ENCODE measurements at places on chromosomes 12 and 14.

DNA sequence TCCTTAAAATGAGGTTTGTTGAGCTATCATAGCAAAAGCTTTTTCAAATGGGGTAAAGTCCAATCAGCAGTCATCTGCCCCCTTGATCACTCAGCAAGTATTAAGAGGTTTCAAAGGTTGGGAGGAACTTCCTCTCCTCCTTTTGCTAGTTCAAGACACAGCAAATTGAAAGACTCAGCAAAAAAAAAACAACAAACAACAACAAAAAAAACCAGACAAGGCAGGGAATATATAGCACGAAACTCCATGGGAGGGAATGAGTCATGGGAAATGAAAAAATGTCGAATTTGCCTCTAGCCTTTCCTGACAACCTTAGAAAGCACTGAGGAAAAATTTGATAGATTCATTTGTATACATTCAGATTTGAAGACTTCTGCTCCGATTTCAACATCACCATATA lies 1.6 kb upstream of the SLC7A8 start:
- no peak for DNase-seq

- DNase-seq = no peak
These were observed 232.7 kb upstream of the PPFIA2 start for GRCh38 chr12:81991868-81992267.

DNA sequence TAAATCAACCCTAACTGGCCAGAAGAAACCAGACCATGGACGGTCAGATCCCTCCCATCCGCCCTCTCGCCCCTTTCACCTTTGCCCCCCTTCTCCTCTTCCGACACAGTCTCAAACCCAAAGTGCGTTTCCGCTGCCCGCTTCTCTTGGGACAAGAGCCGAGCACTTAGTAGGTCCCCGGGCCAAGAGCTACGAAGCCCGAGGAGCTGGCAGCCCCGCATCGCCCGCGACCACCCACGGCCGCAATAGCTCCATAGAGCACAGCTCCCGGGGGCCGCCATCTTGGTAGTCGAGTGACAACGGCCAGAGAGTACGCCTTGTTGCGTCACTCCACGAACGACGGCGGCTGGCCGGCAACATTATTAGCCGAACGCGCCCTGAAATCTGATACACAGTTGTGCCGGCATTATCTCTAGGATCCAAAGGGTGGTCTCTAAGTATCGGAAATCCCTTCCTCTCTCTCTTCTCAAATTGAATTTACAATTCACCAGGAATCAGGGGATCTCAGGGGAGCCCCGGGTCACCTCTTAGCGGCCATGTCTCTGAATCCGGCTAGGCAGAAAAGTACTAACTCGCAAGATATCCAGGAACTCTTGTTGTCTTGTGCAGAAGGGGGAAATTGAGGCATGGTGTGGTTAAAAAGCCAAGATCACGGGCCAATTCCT lies at the start of gene COQ5:
Gene COQ5, minus strand, starts transcription at position 298 of the 665 bp plus-strand sequence. Its CDS starts 17 bp downstream, at position 281.
- peak; percentile 90 for DNase-seq

DNA sequence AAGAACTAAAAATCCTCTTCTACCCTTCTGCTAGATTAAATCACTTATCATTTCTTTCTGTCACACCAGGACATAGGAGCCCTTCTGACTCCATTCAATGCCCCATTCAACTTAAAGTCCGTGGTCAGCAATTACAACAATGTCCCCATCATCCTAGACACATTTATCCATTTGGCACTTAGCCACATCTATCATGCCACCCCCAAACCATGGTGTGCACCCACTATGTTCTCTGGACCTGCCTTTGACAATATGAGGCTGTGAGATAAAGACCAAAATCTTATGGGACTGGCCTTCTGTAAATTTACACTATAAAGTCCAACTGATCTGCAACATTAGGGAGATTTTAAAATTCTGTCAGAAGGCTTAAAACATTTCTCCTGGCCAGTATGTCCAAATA lies 104.4 kb downstream of the SSPN start:
- DNase-seq = no peak

DNA sequence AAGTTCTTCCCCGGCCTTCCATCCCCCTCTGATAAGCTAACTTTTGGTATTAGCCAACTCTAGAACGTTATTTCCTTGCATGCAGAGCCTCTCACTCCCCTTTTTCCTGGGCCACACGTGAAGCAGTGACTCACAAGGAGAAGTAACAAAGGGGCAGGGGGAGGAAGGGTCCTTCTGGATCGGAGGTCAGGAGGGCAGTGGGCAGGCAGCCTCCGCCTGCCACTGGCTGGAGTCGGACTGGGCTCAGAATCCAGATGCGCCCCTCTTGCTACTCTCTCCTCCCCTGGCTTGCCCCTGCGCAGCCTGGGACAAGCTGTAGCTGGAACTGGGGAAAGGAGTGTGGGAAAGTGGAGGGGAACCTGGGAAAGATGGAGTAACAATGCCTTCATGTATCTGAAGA lies 55.0 kb downstream of the TPCN1 start:
- no peak for DNase-seq

DNA sequence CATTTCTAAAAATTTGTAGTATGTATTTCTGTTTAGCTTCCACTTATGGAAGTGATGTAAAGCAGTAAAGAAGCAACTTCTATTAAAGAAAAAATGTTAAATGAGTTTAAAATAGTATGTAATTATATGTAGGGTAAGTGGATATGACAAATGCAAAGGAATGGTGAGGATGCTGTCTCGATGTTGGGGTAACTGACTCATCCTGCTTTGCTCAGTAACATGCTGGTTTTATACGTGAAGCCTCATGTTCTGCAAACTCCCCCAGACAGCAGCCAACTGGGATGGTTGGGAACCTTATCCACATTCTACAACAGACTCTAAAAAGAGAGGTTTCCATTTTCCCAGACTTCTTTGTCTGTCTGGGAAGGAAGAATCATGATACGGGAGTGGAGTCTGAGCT lies 1006.4 kb upstream of the TMEM132C start:
- DNase-seq = no peak

- DNase-seq = no peak
These were observed 339.1 kb downstream of the RAD51B start for GRCh38 chr14:68158640-68159039.

GRCh38 chr14:84856751-84857534 lies 673.0 kb upstream of the FLRT2 start:
- DNase-seq = no peak

GRCh38 chr14:68926236-68926635 lies 52.9 kb downstream of the ACTN1 start:
- no peak for DNase-seq

- no peak for DNase-seq
These were observed 159.3 kb downstream of the SLC2A13 start for GRCh38 chr12:39946361-39947280.

DNA sequence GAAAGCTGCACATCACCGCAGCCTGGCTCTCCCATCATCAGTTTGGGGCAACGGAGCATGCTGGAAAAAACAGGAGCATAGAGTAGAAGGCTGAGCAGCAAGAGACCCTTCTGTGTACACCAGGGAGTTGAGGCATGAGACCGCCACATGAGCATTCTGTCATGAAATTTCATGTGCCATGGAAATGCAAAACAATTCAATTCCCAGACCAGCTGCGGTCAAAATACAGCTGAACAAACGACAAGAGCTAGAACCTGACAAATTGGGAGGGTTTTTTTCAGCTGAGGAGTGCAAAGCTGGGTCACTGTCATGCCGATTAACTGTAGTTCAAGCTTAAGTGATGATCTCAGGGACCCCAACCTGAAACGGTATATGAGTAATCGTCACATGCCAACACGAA lies 37.1 kb downstream of the TMEM30B start:
- peak; percentile 96 for DNase-seq

GRCh38 chr12:47712171-47712570 lies 6.3 kb upstream of the RPAP3 start:
- DNase-seq = no peak

GRCh38 chr12:63397807-63398206 lies 246.8 kb upstream of the AVPR1A start:
- no peak for DNase-seq

DNA sequence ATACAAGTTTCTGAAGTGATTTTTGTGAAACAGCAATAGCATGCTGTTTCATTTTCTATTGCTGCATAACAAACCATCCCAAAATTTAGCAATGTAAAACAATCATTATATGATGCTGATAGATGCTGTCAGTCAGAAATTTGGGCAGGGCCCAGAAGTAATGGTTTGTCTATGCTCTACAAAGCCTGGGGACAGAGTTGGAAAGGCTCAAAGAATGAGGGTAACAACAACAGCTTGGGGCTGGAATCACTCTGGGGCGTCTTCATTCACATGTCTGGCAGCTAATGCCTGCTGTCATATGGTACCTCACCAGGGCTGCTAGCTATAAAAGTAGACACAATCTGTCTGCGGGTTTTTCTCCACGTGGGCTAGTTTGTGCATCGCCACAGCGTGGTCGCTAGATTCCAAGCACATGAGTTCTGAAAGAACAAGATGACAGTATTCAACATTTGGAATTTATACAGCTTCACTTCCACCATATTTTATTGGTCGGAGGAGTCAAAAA lies 176.5 kb downstream of the BMP4 start:
- DNase-seq = no peak

DNA sequence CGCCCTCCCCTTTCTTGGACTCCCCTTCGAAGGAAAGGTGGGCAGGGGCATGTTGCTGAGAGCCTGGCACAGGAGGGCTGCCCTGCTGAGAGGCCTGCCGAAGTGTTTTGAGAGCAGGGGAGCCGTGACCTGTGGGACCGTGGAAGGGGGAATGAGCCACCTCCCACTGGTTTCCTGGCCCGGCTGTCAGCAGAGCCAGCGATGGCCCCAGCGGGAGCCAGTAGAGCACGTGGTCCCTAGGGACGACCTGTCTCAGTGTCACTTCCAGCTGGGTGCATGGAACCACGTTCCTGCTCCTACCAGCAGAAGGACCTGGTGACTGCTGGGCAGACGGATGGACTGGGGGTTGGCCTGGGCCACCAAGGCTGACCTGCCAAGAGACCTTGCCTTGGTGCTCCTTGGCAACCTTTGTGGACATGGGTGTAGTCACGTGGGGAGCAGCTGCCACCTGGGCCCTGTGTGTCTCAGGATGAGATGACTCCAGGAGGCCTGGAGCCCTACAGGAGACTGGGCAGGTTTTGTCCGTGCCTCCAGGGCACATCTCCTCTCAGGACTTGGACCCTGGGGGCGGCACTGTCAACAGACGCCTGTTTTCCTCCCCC lies 34.6 kb downstream of the BEGAIN start:
- no peak for DNase-seq

GRCh38 chr12:75865315-75865714 lies 166.3 kb downstream of the PHLDA1 start:
- DNase-seq = no peak

GRCh38 chr12:42744539-42745182 lies 155.1 kb upstream of the PRICKLE1 start:
- no peak for DNase-seq

GRCh38 chr12:129136694-129137325 lies 283.5 kb downstream of the GLT1D1 start:
- DNase-seq = no peak

GRCh38 chr12:111585690-111586089 lies 13.4 kb downstream of the ATXN2 start:
- no peak for DNase-seq

DNA sequence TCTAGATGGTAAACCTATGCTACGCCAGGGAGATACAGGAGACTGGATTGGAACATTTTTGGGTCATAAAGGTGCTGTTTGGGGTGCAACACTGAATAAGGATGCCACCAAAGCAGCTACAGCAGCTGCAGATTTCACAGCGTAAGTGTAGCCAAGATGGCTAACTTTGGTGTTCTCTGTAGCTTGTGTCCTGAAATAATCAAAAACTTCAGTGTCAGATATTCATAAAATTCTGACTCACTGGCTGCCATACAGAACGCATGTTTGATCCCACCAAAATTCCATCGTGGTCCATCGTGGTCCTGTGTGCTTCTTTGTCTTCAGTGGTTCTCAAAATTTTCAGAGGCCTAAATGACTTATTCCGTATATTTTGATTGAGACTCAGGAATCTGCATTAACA lies 1.3 kb downstream of the STRAP start:
- DNase-seq = no peak

DNA sequence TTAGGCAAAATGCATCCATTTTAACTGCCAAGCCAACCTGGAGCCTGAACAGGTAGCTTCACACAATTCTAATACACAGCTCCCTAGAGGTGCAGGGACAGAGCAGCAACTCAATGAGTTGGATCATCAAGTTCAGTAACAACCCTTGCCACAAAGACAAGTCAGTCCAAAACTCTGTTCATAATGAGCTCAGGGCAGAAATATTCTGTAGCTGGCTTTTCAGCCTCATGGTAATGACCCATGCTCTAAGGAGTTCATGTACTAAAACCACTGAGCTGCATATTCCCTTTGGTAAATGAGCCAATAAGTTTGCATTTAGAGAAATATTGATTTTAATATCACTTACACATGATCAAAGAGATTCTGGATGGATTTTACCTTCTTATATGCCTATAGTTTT lies 316.1 kb downstream of the SEC23A start:
- no peak for DNase-seq

All from DMS79 treated with DMSO at 0.1 percent for 48 hours (cell line).